ENCODE measurements at places on chromosomes 7 and 10. TPM values are rescaled to one million over a fixed set of nuclear protein-coding genes. Genes with fewer than 3 reads are reported as not detected.

PTF1A gene
- not detected for total RNA-seq

IKZF5 gene
- total RNA-seq = 2.3 TPM

ANKRD1 gene
- total RNA-seq = 321 TPM

C10orf95 gene
- under 0.01 TPM for total RNA-seq

LRRC18 gene
- total RNA-seq = not detected

VGF gene
- total RNA-seq = not detected

CPA4 gene
- not detected for total RNA-seq

HOXA11 gene
- 0.13 TPM for total RNA-seq

AKR1B1 gene
- total RNA-seq = 48.3 TPM

Data from dermis microvascular lymphatic vessel endothelial cell (primary cell).